ENCODE measurements at places on chromosomes 5 and 9.

DNA sequence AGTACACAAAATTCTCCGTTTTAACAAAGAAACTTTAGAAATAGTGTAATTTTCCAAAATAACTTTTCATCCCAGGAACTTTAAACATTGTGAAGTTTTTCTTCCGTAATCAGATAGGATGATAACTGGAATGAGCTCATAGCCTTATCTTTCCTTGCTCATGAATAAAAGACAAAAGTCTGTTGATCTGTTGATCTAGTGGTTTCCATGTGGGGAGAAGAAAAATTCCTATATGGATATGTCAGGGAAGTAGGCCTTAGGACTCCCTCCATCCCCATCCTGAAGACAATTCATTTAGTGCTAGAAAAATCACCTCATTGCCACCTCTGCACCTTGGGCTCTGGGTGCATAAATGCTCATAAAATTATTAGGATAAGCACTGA lies 266.6 kb downstream of the SMARCA2 start:
- no peak for DNase-seq

- no peak for DNase-seq
These were observed 55.5 kb upstream of the MEF2C start for GRCh38 chr5:88938488-88938887.

DNA sequence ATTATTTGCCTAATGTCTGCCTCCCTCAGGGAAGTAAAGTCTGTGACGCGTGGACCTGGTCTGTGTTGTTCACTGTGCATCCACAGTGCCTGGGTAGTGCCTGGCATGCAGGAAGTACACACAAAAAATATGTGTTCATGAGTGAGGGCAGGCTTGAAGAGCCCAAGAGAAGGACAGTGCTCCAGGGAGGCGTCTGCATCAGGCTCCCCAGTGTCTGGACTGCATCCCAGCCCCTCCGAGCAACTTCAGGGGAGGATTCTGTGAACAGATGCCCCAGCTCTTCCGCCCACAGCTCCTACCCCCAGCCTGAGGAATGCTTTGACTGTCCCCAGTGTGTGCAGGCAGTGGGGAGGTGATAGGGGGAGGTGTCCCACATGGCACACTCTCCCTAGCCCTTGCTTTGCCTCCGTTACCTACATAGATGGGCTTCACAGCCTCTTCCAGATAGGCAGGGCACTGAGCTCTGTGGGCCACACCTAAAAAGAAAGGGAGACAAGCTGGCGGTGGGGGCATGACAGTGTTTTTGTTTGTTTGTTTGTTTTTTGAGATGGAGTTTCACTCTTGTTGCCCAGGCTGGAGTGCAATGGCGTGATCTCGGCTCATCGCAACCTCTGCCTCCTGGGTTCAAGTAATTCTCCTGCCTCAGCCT lies 25.4 kb downstream of the IRF1 start:
- DNase-seq, result no peak

GRCh38 chr5:57499262-57500050 lies 16.8 kb upstream of the ACTBL2 start:
- DNase-seq, result peak; percentile 22

DNA sequence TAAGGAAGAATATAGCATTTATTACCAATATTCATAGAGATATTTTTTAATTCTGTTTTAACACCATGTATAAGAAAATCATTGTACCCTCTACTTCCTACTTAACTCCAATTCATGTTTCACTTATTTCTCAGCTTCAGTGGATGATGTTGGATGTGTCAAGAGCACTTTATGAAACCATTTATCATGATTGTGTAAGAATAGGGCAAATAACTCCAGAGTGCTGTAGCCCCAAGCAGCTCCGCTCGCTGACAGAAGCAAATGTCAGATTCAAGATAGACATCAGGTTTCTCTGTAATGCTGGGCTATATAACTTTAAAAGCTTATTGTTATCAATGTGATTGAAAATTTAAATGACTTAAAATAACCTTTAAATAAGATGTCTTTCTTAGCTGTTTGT lies 50.4 kb downstream of the MAST4 start:
- DNase-seq, result peak; percentile 51

- DNase-seq, result peak; percentile 51
These were observed 22.7 kb downstream of the CHD1 start for GRCh38 chr5:98905857-98906688.

- no peak for DNase-seq
These were observed 302.5 kb downstream of the CDH18 start for GRCh38 chr5:19685473-19685872.

- no peak for DNase-seq
These were observed 120.1 kb upstream of the GAS1 start for GRCh38 chr9:87067426-87067825.

DNA sequence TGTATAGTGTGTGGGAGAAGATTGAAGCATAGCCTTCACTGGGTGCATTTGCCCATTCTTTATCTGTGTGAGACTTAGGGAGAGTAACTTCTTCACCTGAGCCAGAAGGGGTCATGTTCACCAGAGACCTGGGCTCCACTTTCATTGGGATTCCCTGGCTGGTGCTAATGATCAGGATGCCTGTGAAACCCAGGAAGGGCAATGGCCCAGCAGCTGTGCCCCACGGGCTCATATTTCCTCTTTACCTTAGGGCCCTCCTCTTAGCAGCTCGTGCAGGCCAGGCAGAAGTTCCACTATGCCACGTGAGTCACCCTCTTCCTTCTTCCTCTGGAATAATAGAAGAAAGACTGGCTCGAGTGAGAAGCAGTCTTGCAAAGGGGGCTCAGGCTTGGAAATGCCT lies 5.0 kb downstream of the PPARGC1B start:
- peak; percentile 69 for DNase-seq

DNA sequence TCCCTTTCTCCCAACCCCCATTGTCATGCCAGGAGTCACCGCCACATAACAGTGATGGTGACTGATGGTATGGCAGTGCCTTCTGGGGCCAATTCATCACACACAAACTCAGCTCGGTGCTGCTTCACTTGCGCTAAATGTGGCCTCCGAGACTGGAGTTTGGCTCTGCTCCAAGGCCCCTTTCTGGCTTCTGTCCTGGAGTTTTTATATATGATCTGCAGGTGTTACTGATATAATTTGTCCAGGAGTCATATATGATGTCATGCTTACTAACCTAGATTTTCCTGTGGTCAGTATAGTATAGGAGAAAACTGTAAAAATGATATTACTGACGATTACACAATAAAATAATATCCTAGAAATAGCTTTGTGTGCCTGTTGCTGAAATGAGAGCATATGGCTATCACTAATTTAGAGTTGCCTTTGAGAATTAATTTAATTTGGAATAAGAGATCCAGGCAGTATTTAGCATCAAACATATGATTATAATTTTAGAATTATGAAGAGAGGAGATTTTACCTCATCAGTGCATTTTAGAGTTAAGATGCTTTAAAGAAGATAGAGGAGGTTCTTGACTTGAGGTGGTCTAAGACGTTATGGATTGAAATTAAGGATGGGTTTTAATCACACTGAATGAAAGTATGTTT lies 334.1 kb upstream of the CD180 start:
- DNase-seq, result no peak

DNA sequence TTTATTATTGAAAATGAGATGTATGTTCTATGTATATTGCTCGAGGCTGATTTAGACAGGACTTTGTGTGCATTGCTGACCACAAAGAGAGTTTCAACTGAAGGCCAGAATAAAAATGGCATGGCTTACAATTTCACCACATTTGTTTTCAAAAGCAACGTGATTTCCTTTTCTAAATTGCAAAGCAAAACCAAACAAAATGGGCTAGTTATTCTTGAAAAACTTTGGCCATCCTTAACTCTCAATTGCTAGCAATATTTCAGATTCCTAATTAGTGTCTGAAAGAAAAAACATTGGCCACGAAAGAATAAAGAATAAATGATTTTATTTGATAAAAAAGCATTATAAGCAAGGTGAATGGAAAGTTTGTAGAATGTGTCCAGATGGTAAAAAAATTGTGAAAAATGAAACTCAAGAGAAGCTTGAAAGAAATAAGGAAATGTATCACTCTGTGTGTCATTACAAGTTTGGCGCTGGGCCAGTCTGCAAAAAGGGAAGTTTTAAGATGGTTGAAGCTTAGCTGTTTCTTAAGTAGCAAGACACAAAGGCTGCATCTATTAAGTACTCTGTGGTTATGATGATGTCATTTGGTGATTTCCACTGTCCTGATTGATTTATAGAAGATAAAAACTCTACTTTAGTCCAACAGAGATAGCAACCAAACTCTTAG lies 89.2 kb upstream of the PRLR start:
- DNase-seq, result peak; percentile 99

GRCh38 chr9:100426530-100427365 lies at the start of gene MSANTD3:
TSS of gene MSANTD3 (plus strand) at chr9:100427143. CDS start at chr9:100441939, 14,796 bp downstream.
- peak; percentile 29 for DNase-seq

DNA sequence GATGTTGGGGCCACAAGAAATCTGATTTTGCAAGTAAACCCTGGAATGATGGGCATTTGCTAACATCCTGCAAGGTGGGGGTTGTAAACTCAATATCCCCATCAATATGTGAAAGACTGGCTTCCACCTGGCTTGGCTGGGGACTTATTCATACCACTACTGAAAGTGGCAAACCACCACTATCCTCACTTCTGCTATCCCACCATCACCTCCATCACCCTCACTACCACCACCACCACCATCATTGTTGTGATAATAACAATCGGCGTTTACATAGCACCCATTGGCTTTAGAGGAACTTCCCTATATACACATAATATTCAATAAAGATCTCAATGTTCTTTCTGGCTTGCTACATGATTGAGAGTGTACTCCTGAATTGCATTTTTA lies 224.7 kb upstream of the DAP start:
- no peak for DNase-seq

DNA sequence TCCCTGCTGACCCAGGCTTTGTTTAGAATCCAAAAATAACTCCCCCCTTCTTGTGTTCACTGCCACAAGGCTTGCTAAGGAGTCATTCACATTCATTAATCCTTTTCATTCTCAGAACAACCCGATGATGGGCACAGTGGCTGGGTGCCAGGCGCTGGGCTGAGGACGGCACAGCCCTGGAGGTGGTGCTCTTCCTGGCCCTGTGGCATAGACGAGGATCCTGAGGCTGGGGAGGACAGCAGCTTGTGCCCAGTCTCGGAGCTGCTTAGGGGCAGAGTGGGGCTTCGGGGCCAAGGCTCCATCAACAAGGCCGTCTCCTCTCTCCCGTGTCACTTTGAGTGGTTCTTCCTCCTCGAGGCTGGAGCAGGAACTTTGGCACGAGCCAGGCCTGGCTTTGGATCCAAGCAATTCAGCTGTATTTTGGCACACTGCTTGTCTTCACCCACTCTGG lies 166.7 kb downstream of the TTLL11 start:
- DNase-seq, result no peak

DNA sequence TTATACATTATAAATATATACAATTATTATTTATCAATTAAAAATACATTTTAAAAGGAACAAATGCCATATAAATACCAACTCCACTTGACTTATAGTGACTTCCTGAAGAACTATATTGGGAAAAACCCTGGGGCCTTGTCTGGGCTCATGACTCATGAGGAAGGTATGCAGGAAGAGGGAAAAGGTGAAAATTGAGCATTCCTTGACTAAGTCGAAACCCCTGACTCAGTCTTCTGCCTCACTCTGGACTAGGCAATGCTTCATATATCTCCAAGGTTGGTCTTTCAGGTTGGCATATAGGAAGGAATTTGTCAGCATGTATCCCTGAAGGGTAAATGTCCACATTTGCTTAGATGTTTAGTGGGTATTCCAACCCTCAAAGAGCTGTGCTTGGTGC lies 78.5 kb downstream of the SH3TC2 start:
- DNase-seq, result no peak

- DNase-seq, result no peak
These were observed 283.4 kb upstream of the KLF4 start for GRCh38 chr9:107772988-107773387.

Data from MV-4-11 (cell line).